ENCODE measurements at places on chromosomes 7 and 10.

GRCh38 chr7:136138991-136139390 is 161.8 kb upstream of the MTPN start:
- no peak for DNase-seq

- no peak for DNase-seq
Observed at GRCh38 chr7:68121655-68122054, 1125.0 kb downstream of the TYW1 start.

DNA sequence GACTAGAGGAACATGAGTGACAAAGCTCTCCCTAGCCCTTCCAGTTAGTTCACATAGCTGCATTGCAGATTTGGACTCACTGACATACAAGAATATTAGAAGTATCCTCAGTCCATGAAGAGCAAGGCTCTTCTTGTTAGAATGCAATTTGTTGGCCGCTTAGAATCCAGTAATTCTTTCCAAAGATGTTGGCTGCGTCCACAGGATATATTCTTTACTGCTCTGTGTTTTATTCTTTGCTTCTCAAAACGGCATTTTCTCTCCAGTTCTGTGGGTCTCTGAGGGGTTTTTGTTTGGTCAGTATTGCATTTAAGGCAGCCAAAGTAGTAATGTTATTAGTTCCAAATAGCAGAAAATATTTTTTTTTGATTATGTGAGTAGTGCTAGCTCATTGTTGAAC is 588.6 kb downstream of the DNAJB9 start:
- no peak for DNase-seq

DNA sequence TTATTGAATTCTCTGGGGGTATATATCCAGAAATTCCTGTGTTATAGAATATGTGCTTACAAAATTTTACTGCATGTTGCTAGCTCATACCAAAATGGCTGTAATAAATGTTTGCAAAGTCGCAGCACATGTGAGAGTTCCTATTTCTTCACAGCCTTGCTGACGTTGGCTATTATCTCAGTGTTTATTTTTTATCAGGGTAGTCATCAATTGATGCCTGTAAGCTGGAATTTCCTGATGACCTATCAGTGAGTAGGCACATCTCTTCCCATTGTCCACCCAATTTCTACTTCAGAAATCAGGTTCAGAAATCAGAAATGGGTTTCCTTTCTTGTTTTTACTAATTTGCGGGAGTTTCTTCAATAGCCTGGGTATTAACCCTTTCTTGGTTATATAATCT is 268.1 kb upstream of the FZD8 start:
- DNase-seq: no peak

DNA sequence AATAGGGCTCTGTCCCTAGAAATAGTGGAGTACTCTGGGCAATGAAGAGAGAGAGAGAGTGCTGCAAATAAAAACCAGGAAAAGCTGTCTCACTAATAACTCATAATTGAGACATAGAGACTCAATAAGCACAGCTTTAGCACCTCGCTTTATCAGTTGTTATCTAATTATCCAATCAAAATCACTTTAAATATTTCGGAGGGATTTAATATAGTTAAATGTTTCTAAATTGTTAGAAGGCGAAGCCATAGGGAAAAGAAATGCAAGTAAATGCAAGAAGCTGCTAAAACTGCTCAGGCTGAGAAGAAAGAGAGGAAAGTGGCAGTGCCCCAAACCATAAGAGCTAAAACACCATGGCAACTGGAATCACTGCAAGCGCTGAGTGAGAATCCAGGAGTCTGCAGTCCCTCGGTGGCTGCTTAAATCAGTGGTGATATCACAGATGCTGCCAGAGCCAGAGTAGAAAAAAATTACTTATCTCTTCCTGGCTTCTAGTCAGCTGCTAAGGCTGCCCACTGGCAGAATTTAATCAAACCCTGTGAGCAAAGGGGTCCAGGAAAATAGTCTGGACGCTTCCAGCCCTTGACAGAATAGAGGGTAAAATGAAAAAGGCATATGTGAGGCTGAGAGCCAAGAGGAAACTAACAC is 150.4 kb upstream of the CHRM2 start:
- DNase-seq: no peak

DNA sequence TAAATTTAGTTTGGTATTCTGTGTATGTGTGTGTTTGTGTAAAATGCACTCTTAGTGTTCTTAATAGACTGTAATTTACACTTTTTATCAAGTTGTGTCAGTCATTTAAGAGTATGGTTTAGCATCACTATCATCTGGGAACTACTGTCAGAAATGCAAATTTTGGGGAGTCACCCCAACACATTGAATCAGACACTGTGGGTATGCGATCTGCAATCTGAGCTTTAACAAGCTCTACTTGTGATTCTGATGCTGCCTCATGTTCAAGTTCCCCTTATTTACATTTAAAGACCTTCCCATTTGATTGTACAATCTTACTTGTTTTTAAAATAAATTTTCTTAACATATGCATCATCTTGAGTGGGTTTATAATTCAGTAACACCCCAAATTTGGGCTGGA is 218.1 kb upstream of the FOXP2 start:
- DNase-seq: no peak

GRCh38 chr10:15336211-15336610 is 34.9 kb downstream of the FAM171A1 start:
- DNase-seq: no peak

DNA sequence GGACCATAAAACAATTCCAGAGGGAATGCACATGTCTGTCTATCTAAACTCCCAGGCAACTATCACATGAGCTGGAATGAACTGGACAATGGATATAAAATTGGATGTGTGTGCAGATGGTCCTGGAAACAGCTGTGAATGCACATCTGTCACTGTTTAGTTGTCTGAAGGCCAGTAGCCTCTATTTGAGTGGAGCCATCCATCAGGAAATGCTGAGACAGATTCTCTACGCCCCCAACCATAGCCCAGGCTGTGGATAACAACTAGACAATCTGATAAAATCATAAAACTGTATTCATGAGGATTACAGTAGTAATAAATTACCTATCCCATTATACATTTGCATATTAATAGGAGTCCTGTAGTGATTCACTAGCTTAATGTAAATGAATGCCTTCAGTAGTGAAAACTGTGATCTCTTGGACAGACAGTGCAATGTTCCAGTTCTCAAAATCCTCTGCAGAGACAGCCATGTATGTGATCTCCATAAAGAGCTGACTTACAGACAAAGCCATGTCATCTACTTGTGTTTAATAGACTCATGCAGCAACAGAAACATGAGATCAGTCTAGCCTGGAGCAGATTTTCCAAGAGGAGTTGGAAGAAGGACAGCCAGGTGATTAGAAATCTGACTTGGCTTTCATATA is 907.6 kb downstream of the KCNMA1 start:
- DNase-seq: no peak

DNA sequence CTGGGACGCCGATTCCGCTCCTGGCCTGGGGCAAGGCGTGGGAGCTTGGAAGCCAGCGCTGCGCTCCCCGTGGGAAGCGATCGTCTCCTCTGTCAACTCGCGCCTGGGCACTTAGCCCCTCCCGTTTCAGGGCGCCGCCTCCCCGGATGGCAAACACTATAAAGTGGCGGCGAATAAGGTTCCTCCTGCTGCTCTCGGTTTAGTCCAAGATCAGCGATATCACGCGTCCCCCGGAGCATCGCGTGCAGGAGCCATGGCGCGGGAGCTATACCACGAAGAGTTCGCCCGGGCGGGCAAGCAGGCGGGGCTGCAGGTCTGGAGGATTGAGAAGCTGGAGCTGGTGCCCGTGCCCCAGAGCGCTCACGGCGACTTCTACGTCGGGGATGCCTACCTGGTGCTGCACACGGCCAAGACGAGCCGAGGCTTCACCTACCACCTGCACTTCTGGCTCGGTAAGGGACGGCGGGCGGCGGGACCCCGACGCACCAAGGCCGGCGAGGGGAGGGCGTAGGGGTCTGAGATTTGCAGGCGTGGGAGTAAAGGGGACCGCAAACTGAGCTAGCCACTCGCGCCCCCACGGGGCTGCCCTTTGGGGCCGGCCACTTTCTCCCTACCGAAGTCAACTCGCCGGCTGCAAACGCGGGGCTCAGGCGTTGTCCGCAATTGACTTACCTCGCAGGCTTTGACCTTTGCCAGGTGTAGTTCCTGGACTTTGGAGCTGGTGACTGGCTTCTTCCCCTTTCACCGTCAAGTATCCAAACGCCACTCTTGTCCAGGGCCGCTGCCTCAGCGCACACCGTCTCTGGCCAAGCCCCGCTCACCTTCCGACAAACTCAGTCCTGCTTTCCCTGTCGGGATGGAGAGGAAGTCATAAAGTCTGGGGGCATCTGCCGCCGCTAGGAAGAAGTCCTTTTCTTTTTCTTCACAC is at the start of gene SCIN:
SCIN (plus strand) TSS at position 187 of the 928 bp plus-strand sequence; CDS start at position 254, 67 bp downstream.
- no peak for DNase-seq

DNA sequence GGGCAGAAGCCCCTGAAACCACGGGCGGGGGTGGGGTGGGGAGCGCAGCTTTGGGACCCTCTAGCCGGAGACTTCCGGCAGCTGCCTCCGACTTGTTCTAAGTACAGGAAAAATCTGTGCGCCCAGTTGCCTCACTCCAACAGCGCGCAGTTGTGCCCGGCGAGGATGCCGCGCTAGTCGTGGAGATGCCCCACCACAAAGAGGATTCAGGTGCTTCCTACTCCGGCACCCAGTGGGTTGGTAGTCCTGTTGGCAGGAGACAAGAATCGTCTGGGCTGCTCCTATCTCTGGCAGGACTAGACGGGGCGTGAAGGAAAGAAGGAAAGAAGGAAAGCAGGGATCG is 465 bp upstream of the NPY start:
- no peak for DNase-seq

DNA sequence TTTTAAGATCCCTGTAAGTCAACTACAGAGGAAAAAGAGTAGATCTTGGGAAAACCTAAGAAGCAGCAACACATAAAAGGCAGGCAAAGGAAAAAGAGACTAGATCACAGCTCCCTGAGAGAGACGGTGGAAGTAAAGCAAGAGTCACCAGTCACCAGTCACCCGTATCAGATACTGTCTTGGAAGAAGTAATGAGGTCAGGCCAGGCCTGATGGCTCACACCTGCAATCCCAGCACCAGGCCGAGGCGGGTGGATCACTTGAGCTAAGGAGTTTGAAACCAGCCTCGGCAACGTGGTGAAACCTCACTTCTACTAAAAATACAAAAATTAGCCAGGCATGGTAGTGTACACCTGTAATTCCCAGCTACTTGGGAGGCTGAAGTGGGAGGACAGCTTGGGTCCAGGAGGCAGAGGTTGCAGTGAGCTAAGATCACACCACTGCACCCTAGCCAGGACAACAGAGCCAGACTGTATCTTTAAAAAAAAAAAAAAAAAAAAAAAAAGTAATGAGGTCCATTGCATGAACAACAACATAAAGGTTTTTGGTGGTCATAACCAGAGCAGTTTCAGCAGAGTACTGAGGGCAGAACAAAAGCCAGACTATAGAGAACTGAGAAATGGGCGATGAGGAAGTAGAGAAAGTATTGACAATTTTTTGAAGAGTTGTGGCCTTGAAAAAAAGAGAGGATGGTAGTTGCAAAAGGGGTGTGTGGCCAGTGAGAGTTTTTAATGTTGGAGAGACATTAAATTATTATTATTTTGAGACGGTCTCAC is 16.9 kb downstream of the ZNF713 start:
- DNase-seq: no peak

DNA sequence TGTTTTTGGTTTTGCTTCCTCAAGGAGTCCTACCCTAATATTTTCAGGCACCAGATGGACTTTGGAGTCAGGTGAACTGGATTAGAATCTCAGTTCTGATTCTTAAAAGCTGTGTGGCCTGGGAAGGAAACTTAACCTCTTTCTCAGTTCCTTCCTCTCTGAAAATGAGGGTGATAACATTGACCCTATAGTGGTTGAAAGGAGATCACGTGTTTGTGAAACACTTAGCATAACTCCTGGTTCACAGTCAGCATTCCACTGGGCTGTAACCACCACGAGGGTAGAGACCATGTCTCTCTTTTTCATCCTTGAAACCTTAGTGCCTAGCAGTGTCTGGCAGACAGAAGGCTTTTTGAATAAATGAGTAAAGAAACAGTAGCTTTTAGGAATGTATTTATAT is 16.7 kb downstream of the LSMEM1 start:
- no peak for DNase-seq

GRCh38 chr10:18797286-18797685 is 138.1 kb downstream of the ARL5B start:
- DNase-seq: no peak

DNA sequence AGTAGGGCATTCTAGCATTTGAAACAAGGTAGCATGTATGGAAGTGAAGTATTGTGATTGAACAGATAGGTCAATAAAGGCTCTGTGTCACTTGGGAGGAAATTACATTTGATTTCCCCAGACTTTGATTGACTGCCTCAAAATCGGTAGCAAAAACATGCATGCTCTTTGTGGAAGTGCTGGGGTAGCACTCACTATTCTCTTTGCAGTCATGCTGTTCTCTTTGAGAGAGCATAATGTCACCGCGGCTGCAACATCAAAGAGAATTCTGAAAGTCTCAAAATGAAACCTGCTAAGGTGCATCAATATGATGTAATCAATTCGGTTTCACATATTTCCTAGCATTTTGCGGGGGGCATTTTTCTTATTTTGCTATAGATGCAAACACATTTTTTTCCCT is 64.2 kb downstream of the ARMC3 start:
- no peak for DNase-seq

- no peak for DNase-seq
Observed at GRCh38 chr10:125359401-125359800, 199.0 kb upstream of the CTBP2 start.

GRCh38 chr10:69738071-69738470 is 63.6 kb upstream of the COL13A1 start:
- no peak for DNase-seq

- DNase-seq: no peak
Observed at GRCh38 chr10:131355881-131356280, 44.4 kb upstream of the TCERG1L start.

GRCh38 chr7:20776214-20776911 is 10.3 kb downstream of the SP8 start:
- DNase-seq: no peak

GRCh38 chr7:13240349-13240748 is 552.9 kb downstream of the ARL4A start:
- no peak for DNase-seq

GRCh38 chr7:45909561-45909960 is 11.5 kb downstream of the IGFBP3 start:
- no peak for DNase-seq

- no peak for DNase-seq
Observed at GRCh38 chr7:37505750-37506353, 57.2 kb upstream of the ELMO1 start.

GRCh38 chr7:89023877-89024276 is 228.3 kb upstream of the TEX47 start:
- no peak for DNase-seq

GRCh38 chr10:16799621-16800020 is 17.6 kb downstream of the RSU1 start:
- no peak for DNase-seq

GRCh38 chr7:37251222-37251621 is 197.4 kb downstream of the ELMO1 start:
- DNase-seq: no peak

GRCh38 chr7:43799605-43800004 is 41.1 kb downstream of the BLVRA start:
- DNase-seq: no peak

DNA sequence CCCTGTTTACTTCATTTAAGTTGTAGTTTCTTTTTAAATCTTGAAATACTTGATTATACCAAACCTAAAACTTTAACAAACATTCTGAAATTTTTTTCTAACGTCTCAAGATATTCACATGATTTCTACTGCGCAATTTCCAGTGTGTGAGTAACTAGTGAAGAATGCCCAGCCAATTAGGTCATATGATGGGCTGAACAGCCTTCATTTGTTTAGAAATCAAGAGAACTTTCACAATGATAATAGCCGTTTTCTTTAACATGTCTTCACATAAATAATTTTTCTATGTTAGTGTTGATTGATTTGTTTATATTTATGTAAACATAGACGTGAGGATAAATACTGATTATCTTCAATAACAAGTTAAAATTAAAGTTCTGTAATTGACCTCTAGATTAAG is 21.8 kb downstream of the STAM start:
- DNase-seq: no peak

Data from stimulated activated CD4-positive, alpha-beta T cell treated with anti-CD3 and anti-CD28 coated beads, Interleukin-15, amount 100 ng/mL, for 1 hour (primary cell).